ENCODE measurements at places on chromosomes 11 and 22.
A peak's percentile ranks its signal among the peaks of the same experiment; 100 is the strongest.

GRCh38 chr11:65493367-65494176, 5.3 kb upstream of the MALAT1 start:
- DNase-seq = no peak

DNA sequence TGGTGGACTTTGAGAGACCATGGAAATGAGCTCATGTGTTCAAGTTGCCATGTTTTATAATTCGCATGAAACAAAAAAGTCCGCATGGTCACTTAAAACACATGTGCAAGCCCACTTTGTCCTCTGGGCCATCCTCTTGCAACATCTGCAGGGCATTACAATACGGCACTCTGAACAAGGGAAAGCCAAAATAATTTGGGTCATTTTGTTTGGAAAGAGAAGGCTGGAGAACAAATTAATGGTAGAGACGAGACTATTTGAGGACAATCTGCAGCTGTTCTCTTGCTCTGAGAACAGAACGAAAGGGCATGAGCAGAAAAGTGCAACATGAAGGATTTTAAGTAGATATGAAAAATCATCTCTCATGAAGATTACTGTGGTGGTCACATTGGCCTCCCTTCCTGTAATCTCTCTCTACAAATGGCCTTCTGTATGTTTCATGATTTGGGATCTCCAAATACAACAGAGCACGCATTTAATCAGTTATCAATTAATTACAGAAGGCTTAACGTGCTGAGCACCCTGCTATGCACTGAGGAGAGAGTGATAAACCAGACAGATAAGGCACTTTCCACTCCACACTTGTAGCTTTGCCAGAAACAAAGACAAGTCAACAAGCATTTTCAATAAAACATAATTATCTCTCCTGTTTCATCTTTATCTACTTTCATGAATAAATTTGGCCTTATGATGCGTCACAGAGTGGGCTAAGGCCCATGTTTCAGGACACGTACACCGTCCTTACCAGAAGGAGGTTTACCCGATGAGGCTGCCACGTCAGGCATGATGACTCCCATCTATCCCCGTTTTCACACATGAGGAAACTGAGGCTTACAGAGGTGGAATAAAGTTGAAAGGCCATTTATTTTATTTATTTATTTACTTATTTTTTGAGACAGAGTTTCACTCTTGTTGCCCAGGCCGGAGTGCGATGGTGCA, 384.1 kb downstream of the LARGE1 start:
- no peak for DNase-seq

DNA sequence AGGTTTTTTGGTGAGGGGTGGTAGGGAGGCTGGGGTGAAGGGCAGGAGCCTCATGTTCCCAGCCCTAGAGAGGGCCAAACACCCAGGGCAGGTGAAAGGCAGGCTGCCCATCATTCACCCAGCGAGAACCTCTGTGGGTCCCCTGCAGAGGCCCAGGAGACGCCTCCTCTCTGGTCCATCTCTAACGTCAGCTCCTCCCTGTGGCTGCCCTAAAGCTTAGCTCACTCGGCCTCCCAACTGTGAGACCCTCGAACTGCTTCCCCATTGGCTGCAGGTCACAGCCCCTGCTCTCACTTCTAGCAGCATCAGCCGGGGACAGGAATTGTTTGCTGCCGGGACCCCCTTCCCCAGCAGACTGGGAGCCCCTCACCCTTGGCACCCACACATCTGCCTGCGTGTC, 615 bp upstream of the NFAM1 start:
- no peak for DNase-seq

GRCh38 chr22:42363892-42364291, 68.3 kb downstream of the NFAM1 start:
- no peak for DNase-seq

DNA sequence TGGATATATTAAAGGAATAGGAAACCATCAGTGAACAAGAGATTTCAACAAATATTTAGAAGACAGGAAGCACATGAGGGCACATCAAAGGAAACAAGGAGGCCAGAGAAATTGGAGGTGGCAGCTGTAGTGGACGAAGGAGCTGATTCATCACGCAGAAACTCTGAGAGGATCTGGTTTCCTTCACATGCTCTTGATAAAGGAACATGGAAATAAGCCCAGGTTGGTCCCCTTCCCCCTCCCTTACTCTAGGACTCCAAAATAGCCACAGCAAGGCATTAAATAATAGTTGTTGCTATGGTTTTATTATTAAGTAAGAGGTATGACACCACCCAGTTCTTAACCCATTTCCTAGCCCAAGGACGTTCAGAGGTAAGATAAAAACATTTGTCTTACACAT, 11.3 kb downstream of the IZUMO1R start:
- no peak for DNase-seq

GRCh38 chr22:22687638-22688500, 43.5 kb downstream of the GGTLC2 start:
- peak; percentile 57 for DNase-seq

DNA sequence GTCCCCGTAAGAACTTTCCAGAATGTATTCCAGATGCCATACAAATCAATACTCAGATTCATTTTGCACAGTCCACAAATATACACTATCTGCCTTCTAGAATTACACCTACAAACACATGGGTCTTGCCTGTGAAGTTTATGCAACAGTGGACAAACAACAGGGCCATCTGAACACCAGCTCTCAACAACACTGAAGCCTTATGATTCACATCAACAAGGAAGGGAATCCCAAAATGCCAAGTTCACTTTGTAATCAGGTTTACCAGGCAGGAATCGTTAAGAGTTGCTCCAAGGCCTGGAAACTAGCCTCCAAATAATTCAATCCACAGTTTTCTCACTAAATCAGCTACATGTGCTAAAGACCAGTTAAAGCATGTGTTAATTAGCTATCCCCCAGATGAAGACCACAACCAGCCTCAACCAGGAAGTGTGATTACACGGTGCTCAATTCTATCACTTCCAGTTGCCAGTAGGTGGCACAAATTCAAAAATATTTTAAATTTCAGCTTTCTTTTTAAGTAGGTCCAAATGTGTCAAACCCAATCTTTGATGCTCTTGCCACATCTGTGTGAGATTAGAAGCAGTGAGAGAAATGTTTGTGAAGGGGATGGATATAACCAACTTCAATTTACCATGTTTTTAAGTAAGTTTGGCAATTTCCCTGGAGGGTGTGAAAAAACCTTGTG, 139.1 kb upstream of the BDNF start:
- DNase-seq = no peak

DNA sequence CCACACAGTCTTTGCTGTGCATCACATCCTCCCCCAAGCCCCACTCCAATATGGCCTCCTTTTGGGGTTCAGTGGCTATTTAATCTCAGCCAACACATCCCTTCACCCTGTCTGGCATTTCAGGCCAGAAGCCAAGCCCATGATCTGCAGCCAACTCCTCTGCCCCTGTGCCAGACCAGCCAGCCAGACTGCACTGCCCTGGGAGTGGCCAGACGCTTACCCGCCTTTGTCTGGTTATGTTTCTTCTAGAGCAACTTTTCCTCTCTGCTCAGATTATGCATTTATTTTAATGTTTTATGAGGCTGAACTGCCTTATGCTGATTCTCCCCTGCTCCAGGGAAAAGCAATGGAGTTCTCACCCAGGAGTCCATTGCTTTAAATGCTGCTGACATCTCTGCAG, 206.7 kb upstream of the TBCEL start:
- DNase-seq = no peak

DNA sequence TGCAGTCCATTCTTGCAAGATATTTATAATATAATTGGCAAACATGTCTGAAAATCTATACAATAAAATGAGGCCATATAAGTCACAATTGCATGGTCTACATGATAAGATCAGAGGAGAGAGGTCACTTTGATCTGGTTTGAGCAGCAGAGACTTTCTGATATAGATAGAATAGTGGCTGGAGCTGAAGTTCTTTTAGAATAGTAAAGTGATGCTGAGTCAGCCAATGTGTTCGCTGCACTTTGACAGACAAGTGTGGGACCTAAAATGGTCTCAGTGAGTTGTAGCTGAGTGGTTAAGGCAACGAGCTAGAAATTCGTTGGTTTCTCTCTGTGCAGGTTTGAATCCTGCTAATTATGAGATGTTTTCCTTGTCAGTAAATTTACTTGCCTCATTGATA, 257.0 kb upstream of the C11orf87 start:
- DNase-seq = no peak

- DNase-seq = no peak
Observed at GRCh38 chr11:64959498-64959897, 12.4 kb downstream of the MAJIN start.

GRCh38 chr11:46308631-46309419, 31.4 kb downstream of the CREB3L1 start:
- DNase-seq = peak; percentile 76

DNA sequence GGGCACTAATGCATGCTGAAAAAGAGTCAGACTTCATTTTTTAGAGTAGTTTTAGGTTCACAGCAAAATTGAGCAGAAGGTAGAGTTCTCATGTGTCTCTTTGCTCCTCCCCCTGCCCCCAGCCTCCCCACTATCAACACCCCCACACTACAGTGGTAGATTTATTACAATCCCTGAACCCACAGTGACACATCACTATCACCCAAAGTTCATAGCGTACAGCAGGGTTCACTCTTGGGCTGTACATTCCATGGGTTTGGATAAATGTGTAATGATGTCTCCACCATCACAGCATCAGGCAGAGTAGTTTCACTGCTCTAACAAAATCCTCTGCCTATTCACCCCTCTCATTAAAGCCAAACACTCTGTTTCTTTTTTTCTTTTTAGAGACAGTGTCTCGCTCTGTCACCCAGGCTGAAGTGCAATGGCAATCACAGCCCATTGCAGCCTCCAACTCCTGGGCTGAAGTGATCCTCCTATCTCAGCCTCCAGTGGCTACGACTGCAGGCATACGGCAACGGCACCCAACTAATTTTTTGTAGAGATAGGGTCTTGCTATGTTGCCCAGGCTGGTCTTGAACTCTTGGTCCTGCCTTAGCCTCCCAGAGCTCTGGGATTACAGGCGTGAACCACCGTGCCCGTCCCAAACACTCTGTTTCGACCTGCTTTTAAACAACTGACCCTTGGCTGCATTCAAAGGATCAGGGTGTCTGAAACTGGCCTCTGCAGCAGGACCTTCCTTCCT, 4.1 kb downstream of the BEST1 start:
- no peak for DNase-seq

GRCh38 chr22:17980015-17980590, 44.3 kb downstream of the MICAL3 start:
- DNase-seq = no peak

DNA sequence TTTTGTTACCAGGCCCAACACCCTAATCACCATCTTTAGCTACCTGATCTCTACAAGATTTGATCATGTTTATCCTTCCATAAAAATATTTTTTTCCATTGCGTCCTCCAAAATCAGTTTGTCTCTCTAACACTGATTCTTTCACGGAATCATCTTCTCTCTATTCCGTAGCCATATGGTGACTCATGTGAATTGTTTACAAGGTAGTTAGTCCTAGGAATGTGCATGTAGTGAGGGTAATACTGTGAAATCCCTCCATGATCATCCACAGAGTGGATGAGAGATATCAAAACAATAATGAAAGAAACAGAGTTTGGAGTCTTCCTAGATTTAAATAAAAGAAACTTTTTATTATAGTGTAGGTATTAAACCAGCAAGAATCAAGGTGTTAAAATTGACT, 230.2 kb downstream of the METTL15 start:
- DNase-seq = no peak

DNA sequence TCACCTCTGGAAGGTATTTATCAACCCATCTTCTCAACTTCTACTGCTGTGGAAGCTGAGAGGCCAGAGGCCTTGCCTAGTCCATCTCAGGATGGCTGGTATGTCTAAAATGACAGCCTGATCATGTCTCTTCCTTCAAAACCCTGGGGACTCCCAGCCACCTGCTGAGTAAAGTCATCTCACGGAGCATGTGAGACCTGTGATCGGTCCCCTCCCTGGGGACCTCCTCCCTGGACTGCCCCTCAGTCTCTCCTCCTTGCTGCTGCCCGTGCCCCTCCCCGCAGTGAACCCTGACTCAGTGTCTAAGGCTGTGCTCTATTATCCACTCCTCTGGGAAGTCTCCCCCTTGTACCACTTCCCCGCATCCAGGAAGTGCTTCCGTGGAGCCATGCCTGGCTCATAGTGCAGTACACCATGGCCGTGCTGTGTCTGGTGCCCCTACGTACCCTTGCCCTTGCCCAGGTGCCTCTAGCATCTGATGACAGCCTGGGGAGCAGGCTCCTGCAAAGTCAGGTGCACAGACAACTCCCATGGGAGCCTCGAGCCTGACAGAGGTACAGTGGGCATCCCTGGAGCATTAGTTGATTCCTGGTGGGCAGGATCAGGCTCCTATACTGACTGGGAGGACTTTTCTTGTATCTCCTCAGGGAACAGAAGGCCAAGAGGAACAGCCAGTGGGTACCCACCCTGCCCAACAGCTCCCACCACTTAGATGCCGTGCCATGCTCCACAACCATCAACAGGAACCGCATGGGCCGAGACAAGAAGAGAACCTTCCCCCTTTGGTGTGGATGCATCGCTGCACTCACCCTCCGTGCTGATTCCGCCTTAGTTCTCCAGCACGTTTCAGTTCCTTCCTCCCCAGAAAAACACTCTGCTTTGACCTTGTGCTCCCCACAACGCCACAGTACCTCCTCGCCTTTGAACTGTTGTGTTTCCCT, 13.8 kb downstream of the SMARCB1 start:
- DNase-seq = no peak

DNA sequence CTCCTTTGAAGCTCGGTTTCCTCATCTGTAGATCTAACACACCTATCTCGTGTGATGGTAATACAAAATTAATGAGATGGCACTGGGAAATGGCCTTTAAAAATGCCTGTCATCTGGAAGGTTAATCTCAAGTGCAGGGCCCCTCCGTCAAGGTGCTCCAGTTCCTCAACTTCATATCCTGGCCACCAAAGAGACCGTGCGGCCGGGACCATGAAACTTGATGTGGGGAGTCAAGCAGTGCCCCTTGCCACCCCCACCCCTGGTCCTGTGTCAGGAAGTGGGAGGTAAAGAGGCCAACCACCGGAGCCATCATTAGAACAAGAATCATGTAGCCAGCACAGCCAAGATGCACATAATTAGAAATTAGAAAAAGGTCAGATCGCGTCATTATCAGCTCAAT, 108.2 kb downstream of the FEZ1 start:
- DNase-seq = no peak

All from HEK293T (cell line).